Activated CD8-positive, alpha-beta T cell treated with anti-CD3 and anti-CD28 coated beads, Interleukin-2, amount 10 ng/mL, durations not matched to agents 7 days and 5 days (primary cell): ENCODE measurements at places on chromosomes 13 and 19. TPM values are rescaled to one million over a fixed set of nuclear protein-coding genes. Genes with fewer than 3 reads are reported as not detected.

The CD22 gene
- total RNA-seq, result 0.63 TPM

The PCID2 gene
- 52.4 TPM for total RNA-seq

The SHISA7 gene
- not detected for total RNA-seq

The FFAR1 gene
- total RNA-seq, result not detected

GRCh38 chr13:48858122-48858902 lies 117.4 kb upstream of the FNDC3A start:
- H3K36me3 ChIP-seq, result peaks cover 3% of the 10 kb centered on the region
- no peaks in the 10 kb centered on the region for H3K27me3 ChIP-seq
- H3K4me3 ChIP-seq, result no peak overlapping the region
- no peak for DNase-seq

GRCh38 chr13:59542303-59542702 lies 621.4 kb downstream of the DIAPH3 start:
- no peak overlapping the region for H3K27ac ChIP-seq
- H3K4me1 ChIP-seq, result no peaks in the 10 kb centered on the region
- H3K36me3 ChIP-seq, result no peaks in the 10 kb centered on the region
- no peaks in the 10 kb centered on the region for H3K27me3 ChIP-seq
- DNase-seq, result no peak
